ENCODE measurements at places on chromosomes 4 and X.

GRCh38 chrX:79156818-79157217 is 12.3 kb downstream of the GPR174 start:
- DNase-seq: no peak

- no peak for DNase-seq
These were observed 136.6 kb upstream of the SH3RF1 start for GRCh38 chr4:169407217-169407845.

GRCh38 chr4:95165926-95166524 is 382.7 kb downstream of the UNC5C start:
- DNase-seq: no peak

DNA sequence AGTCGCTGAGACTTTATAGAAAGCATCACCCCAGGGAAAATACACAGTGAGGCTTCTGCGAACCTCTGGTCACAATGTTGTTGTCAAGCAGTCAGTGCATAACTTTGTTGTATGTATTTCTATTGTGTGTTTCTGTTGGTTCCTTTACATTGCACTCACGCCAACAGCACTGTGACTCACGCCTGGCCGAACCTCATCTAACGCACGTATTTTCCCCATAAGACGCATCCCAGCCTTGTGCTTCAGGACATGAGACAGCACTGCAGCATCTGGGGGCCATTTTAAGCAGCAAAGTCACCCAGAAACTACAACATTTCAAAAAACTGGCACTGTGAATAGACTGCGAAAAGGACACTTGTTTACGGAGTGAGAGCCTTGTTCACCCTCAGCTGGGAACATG is 30.6 kb downstream of the TBL1X start:
- DNase-seq: no peak

- DNase-seq: no peak
These were observed 109.0 kb upstream of the ATOH1 start for GRCh38 chr4:93719552-93719951.

DNA sequence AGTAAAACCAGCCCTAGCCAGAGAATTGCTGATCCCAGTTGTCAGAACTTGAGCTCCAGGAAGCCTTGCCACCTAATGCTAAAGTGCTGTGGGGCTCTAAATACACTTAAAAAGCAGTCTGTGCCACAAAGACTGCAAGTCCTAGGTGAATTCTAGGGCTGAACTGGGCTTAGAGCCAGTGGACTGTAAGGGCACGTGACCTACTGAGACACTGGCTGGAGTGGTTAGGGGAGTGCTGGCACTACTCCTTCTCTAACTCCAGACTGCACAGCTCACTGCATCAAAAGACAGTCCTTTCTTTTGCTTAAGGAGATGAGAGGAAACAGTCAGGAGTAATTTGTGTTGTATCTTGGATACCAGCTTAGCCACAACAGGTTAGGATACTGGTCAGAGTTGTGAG is 1240.2 kb downstream of the FAM133A start:
- DNase-seq: no peak

DNA sequence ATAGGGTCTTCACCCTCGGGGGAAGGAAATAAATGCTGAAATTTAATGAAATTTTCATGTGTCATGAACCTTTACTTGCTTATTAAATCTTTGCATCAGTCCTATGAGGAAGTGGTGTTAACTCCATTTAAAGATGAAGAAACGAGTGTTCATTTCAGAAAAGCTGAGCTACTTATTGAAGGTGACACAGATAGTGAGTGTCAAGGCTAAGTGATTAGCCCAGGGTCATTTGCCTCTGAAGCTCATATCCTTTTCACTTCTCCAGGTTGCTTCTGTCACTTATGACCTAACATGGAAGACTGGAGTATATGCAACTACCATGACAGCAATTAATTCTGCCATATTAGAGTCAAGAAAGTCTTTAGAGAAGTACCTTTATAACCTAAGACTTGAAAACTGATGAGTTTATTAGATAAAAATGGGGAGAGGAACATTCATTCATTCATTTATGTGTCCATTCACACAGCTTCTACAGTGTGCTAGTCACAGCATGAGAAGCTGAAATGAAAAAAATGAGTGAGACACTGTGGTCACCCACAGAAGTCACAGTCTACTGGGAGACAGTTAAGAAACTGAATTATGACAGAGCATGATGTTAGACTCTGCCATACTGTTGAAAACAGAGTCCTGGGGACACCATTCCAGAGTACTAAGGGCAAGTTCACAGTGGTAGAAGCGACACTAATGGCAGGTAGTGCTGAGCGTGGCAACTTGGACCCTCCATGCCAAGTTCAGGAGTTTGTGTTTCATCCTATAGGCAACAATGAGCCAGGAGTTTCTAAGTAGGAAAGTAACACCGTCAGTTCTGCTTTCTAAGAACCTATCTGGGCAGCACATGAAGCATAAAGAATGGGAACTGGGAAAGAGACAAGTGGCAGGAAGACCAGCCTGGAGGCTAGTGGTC is 21.3 kb downstream of the ALPK1 start:
- DNase-seq: no peak

DNA sequence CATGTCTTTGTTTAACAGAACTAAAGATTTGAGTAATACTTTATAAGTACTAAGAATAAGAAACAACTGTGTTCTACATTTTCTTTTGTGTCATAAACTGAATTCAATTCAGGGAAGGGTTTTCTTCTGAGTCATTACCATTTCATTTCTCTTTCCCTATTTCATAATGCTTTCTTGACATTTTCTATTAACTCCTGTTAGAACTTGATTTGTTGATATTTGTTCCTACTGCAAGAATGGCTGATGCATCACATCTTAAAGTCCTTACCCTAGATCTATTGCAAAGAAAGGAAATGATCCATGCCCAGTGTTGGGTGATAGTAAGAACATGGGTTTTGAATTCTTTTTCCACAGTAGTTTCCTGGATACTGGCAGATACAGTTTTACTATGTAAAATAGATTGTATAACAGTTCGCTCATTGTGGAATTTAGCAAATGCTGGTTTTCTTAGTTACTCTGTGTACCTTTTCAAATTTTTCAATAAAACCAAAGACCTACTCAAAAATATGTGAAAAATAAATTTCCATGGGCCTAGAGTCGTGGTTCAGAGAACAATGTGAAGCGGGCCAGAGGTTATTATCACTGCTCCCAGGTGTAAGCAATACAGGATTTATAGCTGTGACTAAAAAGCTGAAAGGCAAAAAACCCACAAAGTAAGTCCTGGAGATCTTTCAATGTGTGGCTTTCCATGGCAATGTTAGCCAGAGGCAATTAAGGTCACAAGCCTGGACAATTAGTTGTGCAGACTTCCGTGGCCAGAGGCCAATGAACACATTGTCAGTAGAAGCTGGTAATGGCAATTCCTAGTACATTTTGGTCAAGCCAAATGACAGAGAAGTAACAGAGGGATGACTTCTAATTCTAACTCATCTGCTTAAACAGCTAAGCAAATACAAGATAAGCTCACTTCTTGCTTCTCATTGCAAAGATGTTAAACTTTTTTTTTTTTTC is 127.3 kb upstream of the FAT4 start:
- DNase-seq: no peak

DNA sequence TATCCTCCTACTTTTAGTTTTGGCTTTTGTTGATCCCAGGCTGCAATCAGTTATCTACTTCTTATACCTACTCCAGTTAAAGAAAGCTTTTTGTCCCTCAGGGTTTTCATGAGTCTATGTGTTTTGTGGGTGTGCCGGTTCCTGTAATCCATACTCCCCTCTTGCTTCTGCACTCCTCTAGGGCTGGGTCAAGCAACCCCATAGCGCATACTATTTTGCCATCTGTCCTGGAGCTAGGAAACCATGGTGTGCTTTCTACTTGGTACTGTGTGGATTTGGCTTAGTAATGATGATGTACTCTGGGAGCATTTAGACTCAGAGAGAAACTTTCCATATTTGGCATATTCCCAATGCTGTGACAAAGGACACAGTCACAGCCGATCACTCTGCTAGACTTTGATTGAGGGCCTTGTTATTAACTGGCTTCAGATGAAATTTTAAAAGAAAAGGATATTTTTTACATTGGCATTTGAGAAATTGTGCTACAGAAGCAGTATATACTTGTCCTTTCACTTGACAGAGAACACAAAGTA is 86.1 kb upstream of the GRXCR1 start:
- DNase-seq: no peak

DNA sequence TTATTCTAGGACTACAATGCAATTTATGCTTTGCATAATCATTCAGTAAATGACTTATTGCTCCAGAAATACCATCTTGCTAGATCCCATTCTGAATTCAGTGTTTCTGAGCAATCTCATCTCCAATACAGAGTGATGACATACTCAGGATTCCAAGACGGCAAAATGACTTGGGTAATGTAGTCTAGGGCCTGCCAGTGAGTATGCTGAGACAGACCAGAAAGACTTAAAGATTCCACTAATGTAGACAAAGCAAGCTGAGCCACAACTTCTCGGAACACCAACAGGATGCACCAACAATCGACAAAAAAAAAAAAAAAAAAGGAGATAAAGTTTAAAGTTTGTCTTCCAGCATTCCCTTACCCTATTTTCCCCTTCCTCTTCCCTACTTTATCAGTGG is 919 bp upstream of the SEC24B start:
- no peak for DNase-seq
